Fibroblast of skin of left biceps (primary cell): ENCODE measurements at places on chromosomes 16 and 17.

DNA sequence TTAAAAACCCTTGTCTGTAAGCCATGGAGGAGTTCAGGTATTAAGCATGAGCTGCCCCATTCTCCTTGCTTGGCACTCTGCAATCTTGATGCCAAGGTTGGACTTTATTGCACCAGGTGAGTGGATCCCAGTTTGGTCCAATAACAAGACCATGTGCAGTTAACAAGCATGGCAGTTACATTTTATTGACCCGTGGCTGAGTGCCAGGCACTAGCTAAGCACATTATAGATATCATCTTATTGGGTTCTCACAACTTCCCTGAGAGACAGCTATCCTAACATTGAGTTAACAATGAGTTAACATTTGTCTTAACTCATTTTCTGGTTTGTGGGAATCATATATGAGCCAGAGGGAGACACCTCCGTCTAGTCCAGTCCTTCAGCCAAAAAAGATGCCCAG is 21.8 kb downstream of the LYRM9 start:
- DNase-seq = no peak

DNA sequence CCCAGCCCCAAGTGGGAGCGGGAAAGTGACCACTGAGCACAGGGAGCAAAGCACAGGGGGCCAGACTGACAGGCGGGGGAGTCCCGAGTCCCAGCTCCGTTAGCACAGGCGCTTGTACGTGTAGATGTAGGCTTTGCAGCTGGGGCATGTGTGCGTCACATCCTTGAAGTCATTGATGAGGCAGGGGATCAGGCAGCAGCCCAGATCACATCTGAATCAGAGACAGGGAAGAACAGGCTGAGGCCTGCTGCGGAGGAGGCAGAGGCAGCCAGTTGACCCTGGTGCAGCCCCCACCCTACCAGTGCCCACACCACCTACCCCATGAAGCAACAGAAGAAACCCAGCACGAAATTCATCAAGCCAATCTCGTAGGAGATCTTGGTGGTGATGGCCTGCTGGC is 26.1 kb downstream of the CDIP1 start:
- DNase-seq = no peak

GRCh38 chr17:77203436-77203835 is 62.7 kb downstream of the SEC14L1 start:
- DNase-seq = no peak

DNA sequence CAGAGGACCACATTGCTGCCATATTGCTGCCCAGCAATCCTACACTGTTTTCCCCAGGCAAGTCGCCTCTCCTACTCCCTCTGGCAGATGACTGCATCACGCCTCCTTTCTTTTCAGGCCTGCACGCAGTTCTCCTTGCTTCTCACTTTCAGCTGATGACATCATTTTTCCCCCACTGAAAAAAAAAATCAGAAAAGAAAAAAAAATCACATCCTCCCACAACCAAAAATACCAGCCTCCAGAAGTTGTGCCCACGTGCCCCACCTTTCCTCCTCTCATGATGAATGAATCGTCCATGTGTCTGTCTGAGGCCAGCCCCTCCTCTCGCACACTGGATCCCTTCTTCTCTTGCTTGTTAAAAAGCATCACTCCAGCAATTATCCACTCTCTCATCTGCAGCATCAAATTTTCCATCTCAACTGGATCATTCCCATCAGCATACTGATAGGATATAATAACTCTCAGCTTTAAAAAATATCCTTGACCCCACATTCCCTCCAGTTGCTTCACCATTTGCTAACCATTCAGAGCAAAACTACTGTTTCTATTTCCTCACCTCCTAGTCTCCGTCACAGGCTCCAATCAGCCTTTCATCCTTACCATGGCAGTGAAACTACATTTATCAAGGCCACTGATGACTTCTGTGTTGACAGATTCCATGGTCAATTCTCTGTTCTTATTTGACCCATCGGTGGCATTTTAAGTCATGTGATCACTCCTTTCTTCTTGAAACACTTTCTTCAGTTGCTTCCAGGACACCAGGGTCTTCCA is 30.1 kb upstream of the DYNLL2 start:
- DNase-seq = no peak

DNA sequence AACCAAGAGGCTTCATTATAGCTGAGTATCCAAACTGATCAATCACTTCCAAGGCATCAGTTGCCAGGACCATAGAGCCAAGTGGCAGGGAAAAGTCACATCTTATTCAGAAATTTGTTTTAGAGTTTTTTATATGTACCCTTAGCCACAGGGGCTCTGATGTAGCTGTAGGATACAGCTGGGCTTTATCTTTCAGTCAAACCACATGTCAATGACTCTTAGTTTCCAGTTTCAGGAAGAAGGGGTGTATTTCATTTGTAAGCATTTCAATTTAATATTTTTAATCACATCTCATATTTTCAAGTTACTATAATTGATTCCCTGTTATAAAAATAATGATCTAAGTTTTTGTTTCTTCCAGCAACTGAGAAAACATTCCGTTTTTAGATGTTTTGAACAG is 2.9 kb upstream of the FLCN start:
- DNase-seq = no peak

- no peak for DNase-seq
Observed at GRCh38 chr17:79406316-79406715, 204.5 kb downstream of the RBFOX3 start.

DNA sequence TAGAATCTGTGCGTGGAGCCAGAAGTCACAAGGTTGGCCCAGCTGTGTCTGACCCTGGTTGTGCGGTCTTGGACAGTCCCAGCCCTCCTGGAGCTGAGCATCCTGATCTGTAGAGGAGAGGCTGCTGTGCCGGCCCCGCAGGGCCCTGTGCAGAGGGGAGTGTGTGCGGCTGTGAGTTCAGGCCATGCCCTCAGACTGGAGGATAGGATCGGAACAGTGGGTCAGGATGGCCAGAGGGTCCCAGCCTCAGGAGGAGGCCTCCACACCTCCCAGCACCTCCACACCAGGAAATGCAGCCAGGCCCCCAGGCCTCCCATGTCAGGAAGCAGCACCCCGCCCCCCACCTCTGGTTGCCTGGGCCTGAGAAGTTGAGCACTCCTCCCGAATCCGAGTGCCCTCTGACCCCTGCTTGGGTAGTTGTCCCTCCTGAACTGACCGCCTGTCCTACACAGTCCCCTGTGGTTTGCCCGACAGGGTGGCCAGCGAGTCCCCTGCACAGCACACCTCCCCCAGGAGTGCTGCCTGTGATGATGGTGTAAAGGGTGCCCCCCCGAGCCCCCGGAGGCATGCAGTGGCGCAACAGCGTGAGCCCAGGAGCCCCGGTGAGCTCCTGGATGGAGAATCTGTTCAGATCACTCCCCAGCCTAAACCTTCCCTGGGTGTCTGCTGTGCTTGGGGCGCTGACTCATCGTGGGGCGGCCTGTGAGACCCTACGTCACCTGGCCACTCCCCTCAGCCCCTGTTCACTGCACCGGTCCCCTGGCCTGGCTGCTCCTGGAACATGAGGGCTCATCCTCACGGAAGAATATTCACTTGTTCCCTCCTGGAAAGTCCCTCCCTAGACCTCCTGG is 285.2 kb downstream of the SEC14L1 start:
- no peak for DNase-seq

DNA sequence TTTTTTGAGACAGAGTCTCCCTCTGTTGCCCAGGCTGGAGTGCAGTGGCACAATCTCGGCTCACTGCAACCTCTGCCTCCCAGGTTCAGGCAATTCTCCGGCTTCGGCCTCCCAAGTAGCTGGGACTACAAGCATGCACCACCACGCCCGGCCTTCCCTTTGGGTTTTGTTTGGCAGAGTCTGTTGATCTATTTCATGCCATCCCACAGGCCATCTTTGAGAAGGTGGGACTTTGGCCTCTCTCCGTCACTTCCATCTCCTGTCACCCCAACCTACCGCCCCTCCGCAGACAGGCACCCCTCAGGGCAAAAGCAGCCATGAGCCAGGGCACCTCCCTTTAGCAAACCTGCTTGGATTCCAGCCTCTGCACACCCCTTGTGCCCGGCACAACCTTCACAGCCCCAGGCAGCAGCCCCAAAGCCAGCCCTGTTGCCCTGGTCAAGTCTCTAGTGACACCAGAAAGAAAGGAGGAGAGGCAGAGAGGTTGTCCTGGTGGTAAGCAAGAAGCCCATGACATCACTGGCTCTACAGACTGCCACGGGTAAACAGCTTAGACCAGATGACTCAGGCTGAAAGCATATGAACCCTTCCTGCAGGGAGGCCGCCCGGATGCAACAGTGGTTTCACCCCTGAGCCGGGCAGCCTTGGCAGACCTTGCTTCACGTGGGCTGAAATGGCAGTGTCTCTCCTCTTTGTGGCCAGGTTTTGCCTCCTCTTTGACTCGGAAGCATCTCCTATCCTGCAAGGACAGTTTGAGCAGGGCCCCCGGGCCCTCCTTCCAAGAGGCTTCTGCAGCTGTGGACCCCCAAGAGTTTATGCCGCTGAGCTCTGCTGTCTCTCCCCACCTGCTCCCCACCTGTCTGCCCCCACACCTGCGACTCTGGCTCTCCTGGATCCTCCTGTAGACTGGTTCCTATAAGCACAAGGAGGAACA is 8.1 kb upstream of the TIMP2 start:
- DNase-seq = peak; percentile 62

- DNase-seq = no peak
Observed at GRCh38 chr17:31869797-31870568, 10.9 kb upstream of the COPRS start.

DNA sequence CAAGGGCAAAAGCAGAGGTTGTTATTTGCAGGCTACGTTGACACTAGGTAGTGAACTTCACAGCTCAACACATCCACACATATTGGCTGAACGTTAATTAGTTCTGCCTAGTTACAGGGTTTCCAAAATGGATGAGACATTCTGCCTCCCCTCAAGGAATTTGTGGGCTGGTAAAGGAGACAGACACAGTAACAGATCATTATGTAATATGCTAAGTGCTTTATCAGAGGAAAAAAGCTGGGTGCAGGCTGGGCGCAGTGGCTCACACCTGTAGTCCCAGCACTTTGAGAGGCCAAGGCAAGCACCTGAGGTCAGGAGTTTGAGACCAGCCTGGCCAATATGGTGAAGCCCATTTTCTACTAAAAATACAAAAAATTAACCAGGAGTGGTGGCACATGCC is 26.2 kb downstream of the BMERB1 start:
- no peak for DNase-seq

GRCh38 chr17:57982452-57983170 is 5.4 kb downstream of the VEZF1 start:
- DNase-seq = no peak

DNA sequence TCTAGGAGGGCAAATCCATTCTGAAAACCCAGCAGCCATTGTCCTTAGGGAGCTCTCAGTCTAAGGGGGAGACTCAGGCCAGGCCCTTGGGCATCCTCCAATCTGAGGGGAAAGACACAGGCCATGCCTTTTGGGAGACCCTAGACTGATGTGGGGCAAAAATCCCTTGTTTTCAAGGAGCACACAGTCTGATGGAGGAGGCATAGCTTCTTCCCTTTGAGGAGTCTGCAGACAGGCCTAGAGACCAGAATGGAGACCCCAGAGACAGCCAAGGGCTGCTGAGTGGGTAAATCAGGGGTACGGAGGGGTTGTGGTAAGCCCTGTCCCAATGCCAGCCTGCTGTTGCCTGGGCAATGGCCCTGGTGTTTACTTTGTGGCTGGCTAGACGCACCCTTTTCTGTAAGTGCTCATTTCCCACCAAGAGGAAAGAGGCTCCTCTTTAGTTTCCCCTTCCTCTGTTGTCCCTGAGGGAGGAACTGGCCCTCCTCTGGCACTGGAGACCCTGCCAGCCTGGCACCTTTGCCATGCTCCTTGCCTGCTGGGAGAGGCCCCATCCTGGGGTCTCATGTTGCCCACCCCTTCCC is 19.3 kb downstream of the ARHGAP23 start:
- no peak for DNase-seq

GRCh38 chr16:1042866-1043265 is 29.7 kb upstream of the SSTR5 start:
- DNase-seq = no peak

DNA sequence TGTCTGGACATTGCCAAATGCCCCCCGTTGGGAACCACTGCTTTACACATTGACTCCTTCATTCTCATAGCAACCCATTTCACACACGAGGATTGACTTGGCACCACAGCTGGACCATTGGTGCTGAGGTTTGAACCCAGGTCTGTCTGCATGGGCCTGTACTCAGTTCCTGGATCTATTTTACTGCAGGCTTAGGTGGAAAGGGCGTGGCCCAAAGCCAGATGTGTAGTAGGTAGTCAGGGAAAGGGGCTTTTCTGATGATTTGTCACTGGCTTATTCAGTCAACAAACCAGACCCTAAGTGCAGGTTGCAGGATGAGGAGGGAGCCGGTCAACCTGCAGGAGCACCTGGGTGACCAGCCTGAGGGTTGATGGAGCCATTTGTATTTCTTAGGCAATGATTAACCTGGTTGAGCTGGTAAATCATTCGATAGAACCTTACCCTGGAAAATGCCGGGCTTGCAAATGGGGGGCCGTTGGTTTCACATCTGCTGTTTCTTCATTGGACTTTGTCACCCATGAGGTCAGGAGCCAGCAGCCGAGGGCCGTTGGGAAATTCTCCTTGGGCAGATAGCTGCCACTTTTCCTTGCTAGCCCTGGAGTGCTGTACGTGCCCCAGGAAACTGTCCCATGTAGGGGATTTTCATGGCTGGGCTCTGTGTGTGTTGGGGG is 104.4 kb downstream of the CMIP start:
- DNase-seq = no peak

DNA sequence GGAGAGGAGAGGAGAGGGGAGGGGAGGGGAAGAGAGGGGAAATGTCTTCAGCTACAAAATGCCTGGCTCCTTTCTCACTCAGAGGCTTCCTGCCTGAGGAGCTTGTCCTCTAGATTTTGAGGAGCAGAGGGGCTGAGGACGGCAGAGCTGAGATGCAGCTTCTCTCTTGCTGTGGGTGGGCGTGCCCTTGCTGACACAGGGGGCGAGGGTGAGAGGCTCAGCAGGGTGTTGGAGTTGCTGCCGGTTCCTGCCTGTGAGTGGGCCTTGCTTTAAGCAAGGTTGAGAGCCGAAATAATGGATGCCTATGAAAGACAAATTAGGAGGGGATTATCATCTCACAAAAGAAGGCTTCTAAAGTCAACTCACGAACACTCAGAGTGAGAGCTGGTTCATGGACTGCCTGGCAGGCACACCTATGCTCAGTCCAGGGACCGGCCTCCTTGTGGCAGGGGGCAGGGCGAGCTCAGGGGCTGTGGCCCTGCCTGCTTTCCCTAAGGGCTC is 215.6 kb downstream of the MSI2 start:
- DNase-seq = no peak

- DNase-seq = no peak
Observed at GRCh38 chr16:51107742-51108141, 43.3 kb downstream of the SALL1 start.

GRCh38 chr16:77324729-77325128 is 110.1 kb downstream of the ADAMTS18 start:
- DNase-seq = no peak

DNA sequence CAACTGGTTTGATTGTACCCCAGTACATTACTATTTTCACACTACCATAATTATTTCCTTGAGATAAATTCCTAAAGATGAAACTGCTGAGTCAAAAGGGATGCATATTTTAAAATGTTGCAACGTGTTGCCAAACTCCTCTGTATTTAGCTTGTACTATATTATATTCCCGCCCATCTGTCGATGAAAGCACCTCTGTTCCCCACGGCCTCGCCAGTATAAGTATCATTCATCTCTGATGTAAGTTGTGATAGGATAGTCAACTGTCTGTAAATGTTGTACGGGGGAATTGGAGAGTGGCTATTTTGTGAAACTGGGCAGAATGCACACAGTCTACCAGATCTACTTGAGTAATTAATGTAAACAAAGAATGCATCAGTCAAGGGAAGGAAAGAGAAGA is 47.7 kb upstream of the TNRC6A start:
- DNase-seq = peak; percentile 50
